Activated T-cell treated with anti-CD3 and anti-CD28 coated beads, Interleukin-2, amount 50 U/mL, for 4 hours (primary cell): ENCODE measurements at places on chromosomes 6 and 20.

DNA sequence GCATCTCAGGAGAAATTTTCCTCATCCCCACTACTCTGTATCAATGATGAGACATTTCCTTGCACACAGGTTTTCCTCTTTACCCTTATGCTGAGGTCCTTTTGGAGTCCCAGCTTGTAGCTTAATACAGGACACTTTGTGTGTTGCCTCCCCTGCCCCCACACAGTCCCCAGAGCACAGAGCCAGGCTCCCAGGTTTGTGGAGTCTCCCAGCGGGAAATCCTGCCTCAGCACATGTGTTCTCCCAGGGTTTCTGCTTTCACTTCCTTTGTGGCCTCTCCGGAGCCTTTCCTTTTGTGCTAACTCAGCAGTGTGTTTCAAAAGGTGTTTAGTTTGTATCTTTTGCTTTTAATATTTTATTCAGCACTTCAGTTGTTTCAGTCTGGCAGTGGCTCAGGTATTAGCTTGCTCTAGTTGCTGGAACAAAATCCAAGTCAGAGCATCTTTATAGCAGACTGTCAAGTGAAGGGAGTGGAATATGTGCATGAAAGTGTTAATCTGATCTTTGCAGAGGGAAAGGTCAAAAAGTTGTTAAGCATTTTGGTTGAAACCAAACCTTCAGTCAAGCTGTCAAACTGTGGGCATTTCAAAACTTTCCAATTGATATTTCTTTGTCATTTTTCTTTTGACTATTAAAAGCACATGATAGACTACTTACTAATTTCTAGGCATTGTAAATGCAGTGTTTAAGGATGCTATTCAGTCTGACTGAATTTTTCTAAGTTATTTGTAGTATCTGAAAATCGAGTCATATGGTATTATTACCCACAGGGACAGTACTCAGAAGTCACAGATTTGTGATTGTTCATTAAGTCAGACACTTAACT, 8.6 kb downstream of the SNX9 start:
- DNase-seq, result no peak

GRCh38 chr6:17519120-17519519, 81.0 kb upstream of the FAM8A1 start:
- no peak for DNase-seq

DNA sequence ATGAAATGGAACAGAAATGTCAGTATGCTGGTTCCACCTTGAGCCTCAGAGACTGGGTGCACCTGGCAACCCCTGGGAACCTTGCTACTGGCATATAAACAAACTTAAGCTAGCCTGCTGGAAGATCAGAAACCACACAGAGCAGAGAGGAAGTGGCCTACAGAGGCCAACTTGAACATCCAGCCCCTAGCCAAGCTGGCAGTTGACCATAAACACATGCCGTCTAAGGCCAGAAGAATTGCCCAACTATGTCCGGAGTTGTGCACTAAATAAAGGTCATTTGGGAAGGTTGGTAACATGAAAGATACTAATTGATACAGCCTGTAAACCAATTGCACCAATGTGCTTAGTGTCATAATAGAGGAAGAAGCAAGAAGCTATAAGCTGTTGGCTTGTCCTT, 266.6 kb upstream of the BTBD3 start:
- DNase-seq, result no peak

GRCh38 chr6:39296745-39297640, 17.2 kb downstream of the KCNK17 start:
- no peak for DNase-seq

DNA sequence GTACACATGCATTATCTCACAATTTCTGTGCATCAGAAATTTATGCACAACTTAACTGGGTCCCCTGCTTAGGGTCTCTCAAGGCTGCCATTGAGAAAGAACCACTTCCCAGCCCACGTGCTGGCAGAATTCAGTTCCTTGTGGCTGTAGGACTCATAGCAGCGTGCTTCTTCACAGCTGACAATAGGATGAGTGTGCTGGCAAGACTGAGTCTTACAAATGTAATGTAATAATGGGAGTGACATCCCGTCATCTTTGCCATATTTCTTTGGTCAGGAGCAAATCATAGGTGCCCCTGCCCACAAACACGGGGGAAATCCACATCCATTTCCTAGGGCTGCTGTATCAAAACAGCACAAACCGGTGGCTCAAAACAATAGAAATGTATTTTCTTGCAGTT, 77.4 kb downstream of the FIG4 start:
- no peak for DNase-seq

- DNase-seq, result no peak
These were observed 60.9 kb downstream of the PLCB4 start for GRCh38 chr20:9129756-9130155.

- DNase-seq, result no peak
These were observed 157.1 kb upstream of the CENPW start for GRCh38 chr6:126182650-126183311.

DNA sequence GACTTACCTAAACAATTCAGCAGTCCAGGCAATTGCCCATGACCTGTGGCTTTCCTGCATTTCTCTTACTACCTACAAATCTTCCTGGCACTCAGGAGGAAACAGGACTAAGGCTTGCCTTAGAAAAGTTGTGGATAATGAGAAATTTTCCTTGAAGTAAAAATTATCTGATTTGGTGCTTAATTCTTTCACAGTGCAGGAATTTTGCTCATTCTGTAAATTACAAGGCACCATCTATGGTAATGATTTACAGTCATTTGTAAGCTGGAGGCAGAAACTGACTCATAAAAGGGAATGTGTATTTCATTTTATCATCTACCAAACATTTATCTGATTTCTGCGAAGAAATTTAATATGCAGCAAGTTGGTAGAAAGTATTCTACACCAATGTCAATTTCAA, 211.5 kb upstream of the FKBP1C start:
- no peak for DNase-seq

- no peak for DNase-seq
These were observed 15.7 kb upstream of the SRSF3 start for GRCh38 chr6:36578431-36578830.

GRCh38 chr20:55175081-55175480, 699.7 kb downstream of the DOK5 start:
- no peak for DNase-seq

DNA sequence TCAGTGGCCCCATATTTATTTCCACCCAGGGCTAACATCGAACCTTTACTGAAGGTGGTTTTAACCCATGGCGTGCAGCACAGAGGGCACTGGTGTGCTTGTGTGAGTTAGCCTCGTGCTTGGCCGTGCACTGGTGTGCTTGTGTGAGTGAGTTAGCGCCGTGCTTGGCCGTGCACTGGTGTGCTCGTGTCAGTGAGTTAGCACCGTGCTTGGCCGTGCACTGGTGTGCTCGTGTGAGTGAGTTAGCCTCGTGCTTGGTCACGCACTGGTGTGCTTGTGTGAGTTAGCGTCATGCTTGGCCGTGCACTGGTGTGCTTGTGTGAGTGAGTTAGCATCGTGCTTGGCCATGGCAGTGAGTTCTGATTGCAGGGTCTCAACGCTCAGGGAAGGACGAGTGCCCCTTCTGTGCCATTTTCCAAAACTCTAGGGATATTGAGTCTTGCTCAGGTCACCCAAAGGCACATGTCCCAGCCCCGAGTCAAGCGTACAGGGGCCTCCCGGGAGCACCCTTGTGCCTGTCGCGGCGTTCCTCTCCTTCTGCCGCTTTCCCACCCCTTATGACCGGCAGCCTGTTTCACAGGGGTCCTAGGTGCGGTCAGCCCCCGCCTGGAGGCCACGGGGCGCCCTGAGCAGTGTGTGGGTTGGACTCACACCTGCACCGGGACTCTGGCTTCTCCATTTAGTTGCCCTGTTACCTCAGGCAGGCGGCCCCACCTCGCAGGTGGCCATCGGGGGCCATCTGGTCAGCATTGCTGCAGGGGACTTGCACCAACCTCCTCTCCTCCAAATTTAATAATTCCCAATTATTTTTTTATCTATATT, 399.1 kb downstream of the CDH4 start:
- no peak for DNase-seq

- no peak for DNase-seq
These were observed 12.2 kb upstream of the NRM start for GRCh38 chr6:30703011-30703410.

DNA sequence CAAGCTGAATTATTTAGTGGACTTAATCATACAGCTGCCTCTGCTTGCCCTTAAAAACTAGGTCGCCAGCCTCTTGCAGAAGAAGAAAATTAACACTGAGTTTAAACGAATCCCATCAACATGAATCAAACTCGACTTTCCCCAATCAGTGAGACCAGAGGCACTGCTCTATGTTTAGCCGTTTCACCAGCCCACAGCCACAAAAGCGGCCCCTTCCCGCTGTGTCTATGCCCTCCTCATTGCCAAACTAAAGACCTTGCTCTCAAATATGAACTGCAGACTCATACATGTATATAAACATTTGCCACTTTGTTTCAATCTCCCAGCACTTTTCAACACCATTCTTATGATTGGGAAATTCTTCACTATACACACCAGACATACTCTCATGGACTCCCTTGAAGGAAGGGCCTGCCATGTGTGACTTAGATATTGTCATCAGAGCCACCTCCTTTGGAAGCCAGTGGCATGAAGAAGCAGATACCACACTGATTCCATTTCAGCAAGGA, 105.8 kb upstream of the ADGRF1 start:
- no peak for DNase-seq

- DNase-seq, result no peak
These were observed 30.4 kb downstream of the PREX1 start for GRCh38 chr20:48797275-48797825.

- no peak for DNase-seq
These were observed 1.9 kb upstream of the BLOC1S5 start for GRCh38 chr6:8066108-8066507.

GRCh38 chr6:13902922-13903321, 21.8 kb upstream of the RNF182 start:
- DNase-seq, result no peak

GRCh38 chr6:84428300-84428907, 201.0 kb upstream of the CEP162 start:
- no peak for DNase-seq

- DNase-seq, result no peak
These were observed 166.4 kb upstream of the IRAK1BP1 start for GRCh38 chr6:78700991-78701390.

- no peak for DNase-seq
These were observed 1.0 kb downstream of the KHDC3L start for GRCh38 chr6:73363537-73363875.

DNA sequence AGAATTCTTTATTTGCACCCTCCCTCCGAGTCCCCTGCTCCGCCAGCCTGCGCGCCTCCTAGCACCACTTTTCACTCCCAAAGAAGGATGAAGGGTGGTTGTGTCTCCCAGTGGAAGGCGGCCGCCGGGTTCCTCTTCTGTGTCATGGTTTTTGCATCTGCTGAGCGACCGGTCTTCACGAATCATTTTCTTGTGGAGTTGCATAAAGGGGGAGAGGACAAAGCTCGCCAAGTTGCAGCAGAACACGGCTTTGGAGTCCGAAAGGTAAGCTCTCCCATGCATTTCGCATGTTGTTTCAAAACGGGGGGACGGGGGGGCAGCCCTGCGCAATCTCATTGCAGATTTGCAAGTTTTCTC, 357 bp downstream of the PCSK2 start:
- DNase-seq, result no peak

- no peak for DNase-seq
These were observed 4.6 kb downstream of the EMILIN3 start for GRCh38 chr20:41361757-41362747.

DNA sequence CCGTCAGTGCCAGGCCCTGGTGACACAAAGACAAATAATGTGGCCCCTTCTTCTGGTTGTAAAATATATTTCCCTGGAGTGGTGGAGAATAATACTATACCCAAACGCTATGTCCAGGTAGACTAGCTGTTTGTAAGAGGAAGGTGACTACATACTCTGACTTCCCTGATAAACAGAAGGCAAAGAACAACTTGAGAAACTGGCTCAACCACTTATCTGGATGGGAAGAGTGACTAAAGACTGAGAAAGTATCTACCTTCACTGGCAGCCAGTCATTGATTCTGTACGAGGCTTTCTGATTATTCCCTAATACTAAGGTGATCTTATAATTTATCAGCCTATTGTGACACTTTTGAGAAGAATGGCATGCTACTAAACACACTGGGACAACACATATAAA, 569.7 kb downstream of the EPHA7 start:
- DNase-seq, result no peak

GRCh38 chr6:168194732-168195567, 115.9 kb upstream of the FRMD1 start:
- DNase-seq, result no peak

DNA sequence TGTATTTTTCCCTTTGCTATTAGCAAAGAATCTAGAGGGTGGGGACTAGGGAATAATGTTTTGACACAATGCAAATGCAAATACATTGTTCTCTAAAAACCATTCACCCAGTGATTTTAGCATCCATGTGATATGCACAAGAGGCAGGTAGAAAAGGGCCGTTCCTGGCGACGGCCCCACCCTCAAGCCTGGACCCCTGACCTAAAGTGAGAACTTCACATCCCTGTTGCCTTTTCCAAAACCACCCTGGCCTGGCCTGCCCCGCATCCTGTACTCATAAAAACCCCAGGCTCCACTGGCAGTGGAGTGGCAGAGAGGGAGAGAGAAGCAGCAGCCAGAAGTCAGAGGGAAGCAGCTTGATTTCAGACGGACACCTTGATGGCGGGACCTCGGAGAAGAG, 48.5 kb downstream of the MAP1LC3A start:
- no peak for DNase-seq

- DNase-seq, result no peak
These were observed 126.1 kb downstream of the LRRC1 start for GRCh38 chr6:53920881-53921280.

DNA sequence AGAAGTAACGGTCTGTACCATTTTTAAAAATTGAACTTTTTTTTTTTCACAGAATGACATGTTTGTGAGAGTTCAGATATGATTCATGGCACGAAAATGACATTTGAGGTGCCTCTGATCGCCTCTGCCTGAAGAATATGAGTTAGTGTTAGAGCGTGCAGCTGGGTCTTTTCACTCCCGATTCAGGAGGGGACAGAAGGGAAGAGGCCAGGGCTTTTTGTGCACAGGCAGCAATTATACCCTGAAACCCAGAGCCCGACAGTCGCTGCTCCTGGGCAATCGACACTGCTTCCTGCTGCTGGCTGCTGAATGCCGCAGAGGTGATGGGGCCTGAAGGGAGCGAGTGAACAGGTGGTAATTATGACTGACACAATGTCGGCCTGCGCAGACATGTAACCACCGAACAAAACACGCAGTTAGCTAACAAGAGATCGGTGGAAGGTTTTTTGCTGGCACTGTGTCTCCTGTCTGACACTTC, 652.0 kb upstream of the NOX3 start:
- DNase-seq, result no peak

GRCh38 chr6:106084106-106084988, 1.8 kb upstream of the PRDM1 start:
- no peak for DNase-seq

GRCh38 chr6:12324099-12324498, 33.9 kb downstream of the EDN1 start:
- no peak for DNase-seq

- DNase-seq, result no peak
These were observed 76.9 kb upstream of the MAFB start for GRCh38 chr20:40765814-40766480.

GRCh38 chr6:54071821-54072340, 39.4 kb upstream of the MLIP start:
- no peak for DNase-seq

GRCh38 chr6:166707045-166707444, 80.0 kb upstream of the RPS6KA2 start:
- no peak for DNase-seq

GRCh38 chr6:116456106-116456505, 5.1 kb upstream of the CALHM6 start:
- DNase-seq, result no peak

GRCh38 chr20:63587776-63588591, 13.9 kb upstream of the HELZ2 start:
- DNase-seq, result no peak
